Foreskin keratinocyte (primary cell): ENCODE measurements at places on chromosomes 7 and 10. TPM values are rescaled to one million over a fixed set of nuclear protein-coding genes. Genes with fewer than 3 reads are reported as not detected.

- no peak for DNase-seq
These were observed 4.5 kb downstream of the ZNF511 start for GRCh38 chr10:133313192-133313591.

- DNase-seq, result peak; percentile 9
These were observed 758.6 kb upstream of the KCND2 start for GRCh38 chr7:119514326-119514725.

DNA sequence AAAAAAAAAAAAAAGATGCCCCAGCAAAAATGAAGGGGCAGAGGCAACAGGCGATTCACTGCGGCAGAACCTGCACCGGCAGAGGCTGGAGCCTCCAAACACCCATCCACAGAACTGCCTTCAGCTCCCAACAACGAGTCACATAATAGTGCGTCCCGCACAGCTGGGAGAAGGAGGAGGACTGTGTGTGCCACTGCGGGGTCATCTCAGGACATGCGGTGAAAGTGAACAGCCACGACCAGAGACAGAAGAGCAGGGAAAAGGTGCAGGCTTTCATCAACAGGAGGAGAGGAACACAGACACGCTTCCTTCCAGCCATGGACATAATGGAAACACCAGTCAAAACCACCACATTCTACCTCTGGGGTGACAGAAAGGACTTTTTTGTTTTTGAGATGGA is 34.1 kb downstream of the DAGLB start:
- DNase-seq, result no peak

GRCh38 chr7:128171342-128171918 is 69.6 kb upstream of the LEP start:
- no peak for DNase-seq

DNA sequence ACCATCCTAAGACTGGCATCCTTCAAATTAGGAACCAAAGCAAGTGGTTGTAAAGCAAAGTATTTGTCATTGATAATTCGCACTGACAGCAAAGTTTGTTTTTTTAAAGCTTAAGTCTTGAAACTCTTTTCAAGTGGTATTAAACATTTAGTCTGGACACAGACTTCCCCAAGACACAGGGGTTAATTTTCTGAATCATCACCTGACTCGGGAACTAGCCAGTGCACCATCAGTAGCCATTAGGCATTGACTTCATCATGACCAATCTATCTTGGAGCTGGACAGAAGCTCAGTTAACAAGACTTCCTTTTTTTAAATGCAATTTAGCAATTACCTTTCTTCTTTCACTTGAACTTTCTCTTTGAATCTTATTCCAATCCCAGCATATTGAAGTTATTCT is 210.6 kb downstream of the ZNF365 start:
- DNase-seq, result no peak

- no peak for DNase-seq
These were observed 37.1 kb upstream of the COMTD1 start for GRCh38 chr10:75272896-75273295.

DNA sequence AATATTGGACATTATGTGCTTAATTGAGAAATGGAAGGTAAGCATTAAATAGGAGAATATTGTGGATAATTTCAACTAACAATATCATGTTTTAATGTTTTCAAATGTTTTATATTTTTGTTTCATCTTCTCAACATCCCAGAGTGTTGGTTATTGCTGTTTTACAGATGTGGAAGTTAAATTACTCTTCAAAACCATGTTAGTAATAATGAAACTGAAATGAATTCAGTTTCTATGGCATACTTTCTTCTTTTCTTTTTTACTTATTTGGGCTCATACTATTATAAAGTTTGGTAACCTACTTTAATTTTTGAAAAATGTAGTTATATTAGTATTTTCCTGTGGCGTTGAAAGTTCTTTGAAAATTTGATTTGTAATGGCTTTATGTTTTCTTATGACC is 4.2 kb downstream of the GLRX3 start:
- no peak for DNase-seq

DNA sequence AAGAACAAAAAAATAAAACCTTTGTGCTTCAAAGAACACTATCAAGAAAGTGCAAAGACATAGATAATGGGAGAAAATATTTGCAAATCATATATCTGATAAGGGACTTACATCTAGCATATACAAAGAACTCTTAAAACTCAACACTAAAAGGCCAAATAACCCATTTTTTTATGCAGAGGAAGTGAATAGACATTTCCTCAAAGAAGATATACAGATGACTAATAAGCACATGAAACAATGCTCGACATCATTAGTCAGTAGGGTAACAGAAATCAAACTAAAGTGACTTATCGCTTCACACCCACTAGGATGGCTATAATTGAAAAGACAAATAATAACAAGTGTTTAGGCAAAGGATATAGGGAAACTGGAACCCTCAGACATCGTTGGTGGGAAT is 78.0 kb downstream of the MALSU1 start:
- no peak for DNase-seq

DNA sequence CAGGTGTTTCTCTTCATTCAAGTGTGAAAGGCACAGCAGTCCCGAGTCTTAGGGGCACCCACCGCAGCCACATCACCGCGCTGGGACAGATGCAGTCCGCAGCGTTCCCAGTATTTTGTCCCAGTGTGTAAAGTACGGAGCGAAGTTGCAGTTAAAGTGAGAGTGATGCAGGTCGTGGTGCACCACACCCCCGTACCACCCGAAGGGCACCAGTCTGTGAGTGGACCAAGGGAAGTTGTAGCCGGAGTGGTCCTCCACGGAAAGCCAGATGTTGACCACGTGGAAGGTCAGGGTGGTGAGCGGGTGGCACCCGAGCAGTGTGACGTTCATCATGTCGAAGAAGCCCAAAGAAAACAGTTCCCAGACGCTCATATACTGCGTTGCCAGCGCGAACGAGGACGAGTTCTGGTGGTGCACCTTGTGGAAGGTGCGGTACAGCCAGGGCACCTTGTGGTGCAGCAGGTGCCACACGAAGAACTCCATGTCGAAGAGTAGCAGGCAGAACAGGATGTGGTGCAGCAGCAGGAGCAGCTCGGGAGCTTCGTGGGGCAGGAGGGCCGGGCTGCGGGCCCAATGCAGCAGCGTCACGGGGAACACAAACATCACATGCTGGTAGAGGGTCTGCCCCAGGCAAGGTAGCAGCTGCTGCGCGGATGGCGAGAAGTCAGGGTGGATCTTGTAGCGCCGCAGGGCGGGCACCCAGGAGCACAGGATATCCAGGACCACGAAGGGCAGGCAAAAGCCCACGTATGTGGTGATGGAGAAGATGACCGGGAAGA is 526 bp downstream of the CH25H start:
- no peak for DNase-seq

DNA sequence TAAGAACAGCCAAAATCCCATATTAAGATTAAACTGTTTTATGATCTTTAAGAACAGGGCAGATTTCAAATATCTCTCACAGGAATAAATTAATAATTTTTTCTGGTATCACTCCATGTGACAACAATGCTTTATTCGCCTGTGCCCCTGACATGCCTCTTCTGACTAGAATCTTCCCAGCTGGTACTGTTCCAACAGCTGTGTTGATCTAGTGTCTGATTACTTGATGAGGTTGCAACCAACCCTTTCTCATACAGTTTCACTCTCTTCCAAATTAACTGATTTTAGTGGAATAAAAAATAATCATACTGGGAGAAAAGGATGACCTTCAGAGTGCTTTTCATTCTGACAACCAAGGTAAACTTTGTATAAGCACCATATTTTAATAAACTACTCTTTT is 151.9 kb downstream of the CHRM2 start:
- no peak for DNase-seq

DNA sequence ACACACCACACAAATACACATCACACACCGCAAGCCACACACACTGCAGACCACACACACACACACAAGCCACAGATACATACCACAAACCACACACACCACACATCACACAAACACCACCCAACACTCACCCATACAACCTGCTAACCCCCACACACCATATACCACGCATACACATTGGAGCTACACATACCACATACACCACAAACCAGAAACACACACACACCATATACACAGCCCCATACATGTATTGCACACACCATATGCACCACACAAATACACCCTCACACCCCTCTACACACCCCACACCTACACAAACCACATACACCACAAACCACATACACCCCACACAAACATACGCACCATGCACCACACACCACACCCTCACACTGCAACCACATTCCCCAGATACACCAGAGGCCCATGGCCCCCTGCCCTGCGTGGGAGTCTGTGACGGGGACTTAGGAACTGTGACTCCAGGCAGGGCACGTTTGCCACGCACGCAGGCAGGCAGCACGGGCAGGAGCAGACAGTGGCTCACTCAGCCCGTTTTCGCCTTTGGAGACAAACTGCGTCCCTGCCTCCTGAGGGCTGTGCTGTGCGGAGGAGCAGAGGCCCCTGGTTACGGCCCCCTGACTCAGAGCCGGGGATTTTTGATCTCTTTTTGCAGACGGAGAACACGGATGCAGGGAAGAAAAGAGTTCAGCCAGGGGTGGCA is 52.6 kb downstream of the TMEM209 start:
- DNase-seq, result peak; percentile 19

- DNase-seq, result no peak
These were observed 214.7 kb upstream of the SH2B2 start for GRCh38 chr7:102072003-102072402.

DNA sequence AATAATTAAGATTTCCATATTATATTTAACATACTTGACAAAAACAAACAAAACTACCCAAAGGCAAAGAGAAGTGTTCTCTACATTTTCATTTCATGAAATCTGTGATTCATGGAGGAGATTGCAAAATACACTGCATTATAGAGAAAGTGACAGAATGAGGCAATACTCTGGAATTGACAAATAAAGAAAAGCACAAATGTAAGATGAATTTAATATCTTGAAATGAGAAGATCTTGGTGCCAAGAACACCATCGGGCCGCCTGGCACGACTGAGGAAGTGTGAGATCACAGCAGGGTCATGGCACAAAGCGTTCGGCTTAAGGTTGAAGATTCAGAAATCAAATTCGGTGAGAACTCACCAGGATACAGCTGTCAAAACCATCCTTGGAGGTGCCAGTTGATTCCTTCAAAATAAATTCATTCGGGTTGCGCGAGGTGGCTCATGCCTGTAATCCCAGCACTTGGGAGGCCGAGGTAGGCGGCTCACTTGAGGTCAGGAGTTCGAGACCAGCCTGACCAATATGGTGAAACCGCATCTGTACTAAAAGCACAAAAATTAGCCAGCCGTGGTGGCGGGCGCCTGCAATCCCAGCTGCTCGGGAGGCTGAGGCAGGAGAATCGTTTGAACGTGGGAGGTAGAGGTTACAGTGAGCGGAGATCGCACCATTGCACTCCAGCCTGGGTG is 174.0 kb upstream of the PFKP start:
- no peak for DNase-seq

- DNase-seq, result peak; percentile 7
These were observed 7.8 kb upstream of the ATOH7 start for GRCh38 chr10:68239596-68240150.

- no peak for DNase-seq
These were observed 51.4 kb downstream of the NPS start for GRCh38 chr10:127600479-127600878.

DNA sequence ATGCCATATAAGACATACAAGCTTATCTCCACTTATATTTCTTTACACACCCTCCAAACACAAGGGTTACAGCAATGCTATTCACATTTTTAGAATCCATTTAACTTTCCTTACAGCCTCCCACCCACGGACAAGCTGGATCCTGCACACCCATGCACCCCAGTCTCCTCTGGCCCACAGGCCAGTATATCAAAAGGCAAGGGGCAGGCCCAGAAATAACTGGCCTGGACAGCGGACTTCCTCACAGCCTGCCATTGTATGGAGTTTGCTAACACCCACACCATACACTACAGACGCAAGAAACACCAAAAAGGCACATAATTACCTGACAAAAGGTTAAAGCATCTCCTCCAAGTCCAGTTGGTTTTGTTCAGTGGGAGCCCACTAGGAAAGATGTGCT is 12.0 kb downstream of the HOXA4 start:
- no peak for DNase-seq

- DNase-seq, result peak; percentile 36
These were observed 27.4 kb upstream of the NDST2 start for GRCh38 chr10:73838827-73839226.

- DNase-seq, result no peak
These were observed 192.6 kb downstream of the MGMT start for GRCh38 chr10:129659508-129660268.

DNA sequence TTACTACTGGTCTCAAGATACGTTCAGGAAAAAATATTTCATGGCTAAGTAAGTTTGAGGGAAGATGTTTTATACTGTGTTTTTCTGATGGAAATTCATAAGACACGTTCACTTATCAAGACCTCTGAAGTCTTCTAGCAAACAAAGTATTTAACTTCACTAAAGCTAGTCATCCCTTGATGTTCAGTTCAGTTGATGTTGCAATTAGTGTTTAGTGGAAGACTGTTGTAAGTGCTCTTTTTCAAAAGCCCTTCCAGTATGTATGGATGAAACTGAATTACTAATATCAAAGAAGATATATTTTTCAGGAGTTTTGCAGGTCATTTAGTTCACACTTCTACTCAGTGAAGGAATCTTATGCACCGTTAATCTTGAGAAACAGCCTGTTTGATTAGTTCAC is 25.1 kb downstream of the CUL1 start:
- DNase-seq, result no peak

DNA sequence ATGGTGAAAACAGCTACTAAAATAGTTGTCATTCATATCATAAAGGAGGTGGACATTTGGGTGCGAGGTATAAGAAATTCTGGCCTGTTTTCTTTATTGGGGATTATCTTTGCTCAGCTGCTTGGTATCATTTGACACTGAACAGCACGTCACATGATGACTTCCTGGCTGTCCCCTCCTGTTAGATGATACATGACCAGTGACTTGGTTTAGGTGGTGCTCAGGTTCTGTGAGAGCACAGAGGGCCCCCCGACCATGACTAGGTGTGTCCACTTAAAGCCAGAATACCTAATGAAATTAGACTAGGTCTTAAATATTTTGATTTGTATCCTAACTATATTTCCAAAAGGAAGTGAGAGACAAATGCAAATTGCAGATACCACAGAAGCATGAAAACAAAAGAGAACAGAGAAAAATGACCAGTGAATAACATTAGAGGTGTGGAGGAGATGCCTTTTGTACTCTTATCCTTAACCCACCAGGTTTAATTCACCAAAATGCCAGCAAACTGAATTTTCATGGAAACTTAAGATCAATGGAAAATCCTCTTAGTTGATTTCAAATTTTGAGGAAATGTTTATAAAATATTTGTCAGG is 50.6 kb upstream of the GJD4 start:
- no peak for DNase-seq

- DNase-seq, result peak; percentile 41
These were observed 77.9 kb downstream of the SNX10 start for GRCh38 chr7:26369593-26369992.

Gene ADAM8
- 94.3 and 134 TPM in 2 replicates for polyA plus RNA-seq

Gene GALNT17
- polyA plus RNA-seq, result not detected in 2 replicates

Gene CAV2
- 181 and 220 TPM in 2 replicates for polyA plus RNA-seq

Gene RBP4
- not detected in 2 replicates for polyA plus RNA-seq

Gene CALHM1
- not detected in 2 replicates for polyA plus RNA-seq

Gene ATOH7
- polyA plus RNA-seq, result not detected in 2 replicates

Gene C7orf25
- polyA plus RNA-seq, result 1.0 and 1.1 TPM in 2 replicates

Gene NPSR1
- not detected in 2 replicates for polyA plus RNA-seq

Gene TMEM236
- 0.26 TPM in 1 of 2 replicates, not detected in the other for polyA plus RNA-seq

Gene HOXA6
- 0.31 and 0.40 TPM in 2 replicates for polyA plus RNA-seq

Gene SRPK2
- 11.7 and 14.2 TPM in 2 replicates for polyA plus RNA-seq

Gene SEMA4G
- polyA plus RNA-seq, result 0.96 and 1.1 TPM in 2 replicates
